ENCODE measurements at places on chromosomes 5 and 9. TPM values are rescaled to one million over a fixed set of nuclear protein-coding genes. Genes with fewer than 3 reads are reported as not detected.

Gene FAF2
- 55.5 TPM for polyA plus RNA-seq

Gene MLANA
- polyA plus RNA-seq, result not detected

DNA sequence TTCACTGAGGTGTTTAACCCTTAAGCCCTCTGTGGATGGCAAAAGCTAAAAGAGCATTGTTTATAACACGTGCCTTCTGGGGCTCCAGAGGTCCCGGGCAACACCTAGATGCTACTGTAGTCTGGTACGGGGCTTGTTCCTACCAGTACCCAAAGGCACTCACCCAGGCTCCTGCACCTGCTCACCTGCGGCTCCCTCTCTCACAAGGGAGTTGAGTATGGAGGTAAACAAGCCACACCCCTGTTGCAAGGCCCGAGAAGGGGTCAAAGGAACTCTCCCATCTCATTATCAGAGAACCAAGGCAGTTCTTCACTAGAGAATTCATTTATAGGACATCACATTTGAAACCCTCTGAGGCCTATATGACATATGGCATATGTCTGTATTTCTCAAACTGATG, 53.4 kb upstream of the IL6ST start:
- no peak for DNase-seq

DNA sequence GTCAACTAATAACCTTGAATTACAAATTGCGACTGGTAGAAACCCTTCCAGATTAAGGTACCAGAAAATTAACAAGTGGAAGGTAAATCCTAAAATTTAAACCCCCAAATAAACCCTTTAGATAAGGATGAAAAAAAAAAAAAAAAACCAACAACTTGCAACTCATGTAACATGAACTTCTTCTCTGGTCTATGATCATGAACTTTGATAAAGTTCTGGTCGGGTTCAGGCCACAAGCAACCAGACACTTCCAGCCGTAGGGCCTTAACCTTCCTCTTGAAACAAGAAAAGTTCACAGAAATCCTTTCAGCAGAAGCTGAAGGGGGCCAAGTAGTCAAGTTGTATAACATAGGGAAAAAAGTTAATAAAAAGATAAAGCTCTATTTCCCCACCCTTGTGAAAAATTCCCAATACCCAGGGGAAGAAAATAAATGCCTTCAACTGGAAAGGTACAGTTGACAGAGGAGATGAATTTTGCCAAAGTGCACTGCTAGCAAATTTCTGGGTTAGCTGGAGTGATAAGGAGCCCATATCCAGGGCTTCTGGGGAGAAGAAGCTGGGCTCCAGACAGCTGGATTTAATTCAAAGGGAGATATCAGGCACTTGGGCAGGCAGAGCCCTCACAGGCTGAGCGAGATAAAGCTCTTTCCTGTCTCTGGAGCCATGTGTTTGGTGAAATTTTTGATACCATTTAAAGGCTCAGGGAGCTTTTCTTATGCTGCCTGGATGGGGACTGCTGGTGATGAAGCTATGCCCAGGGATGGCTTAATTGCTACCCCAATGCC, 234.2 kb upstream of the PANK3 start:
- DNase-seq, result no peak

DNA sequence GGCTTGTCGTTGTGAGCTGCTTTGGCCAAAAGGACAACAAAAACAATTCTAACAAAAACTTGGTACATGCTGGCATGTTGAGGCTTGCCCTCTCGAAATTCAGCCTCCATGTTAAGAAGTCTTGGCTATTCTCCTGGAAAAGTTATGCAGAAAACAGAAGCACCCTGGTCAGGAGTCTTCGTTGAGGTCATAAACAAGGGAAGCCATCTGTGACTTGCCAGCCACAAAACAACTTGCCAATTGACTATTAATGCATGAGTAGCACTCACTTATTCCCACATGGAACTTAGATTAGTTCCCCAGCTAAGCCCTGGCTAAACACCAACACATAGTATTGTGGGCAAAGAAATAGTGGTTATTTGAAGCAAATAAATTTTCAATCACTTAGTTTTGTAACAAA, 521.0 kb upstream of the CHD1 start:
- DNase-seq, result peak; percentile 77

Data from fibroblast of lung (primary cell).